NCI-H1436 (cell line): ENCODE measurements at places on chromosomes 6 and 20.

DNA sequence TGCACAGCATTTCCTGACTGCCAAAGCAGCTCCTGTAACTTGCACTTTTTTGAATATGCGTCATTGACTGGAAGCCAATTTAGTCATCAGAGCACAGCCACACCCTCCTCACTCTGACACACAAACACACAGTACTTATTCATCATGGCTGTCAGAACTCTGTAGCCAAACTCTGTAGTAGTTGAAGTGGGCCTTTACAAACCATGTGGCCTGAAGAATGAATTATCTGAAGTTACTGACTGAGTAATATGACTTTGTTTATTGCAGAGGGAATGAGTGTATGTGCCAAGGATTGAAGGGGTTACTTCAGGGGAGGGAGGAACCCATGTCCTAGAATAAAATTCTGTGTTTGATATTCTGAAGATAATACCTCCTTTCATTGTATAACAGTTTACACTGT lies 102.7 kb downstream of the FIG4 start:
- no peak for DNase-seq

GRCh38 chr6:145090801-145091585 lies 644.3 kb downstream of the EPM2A start:
- DNase-seq: no peak

DNA sequence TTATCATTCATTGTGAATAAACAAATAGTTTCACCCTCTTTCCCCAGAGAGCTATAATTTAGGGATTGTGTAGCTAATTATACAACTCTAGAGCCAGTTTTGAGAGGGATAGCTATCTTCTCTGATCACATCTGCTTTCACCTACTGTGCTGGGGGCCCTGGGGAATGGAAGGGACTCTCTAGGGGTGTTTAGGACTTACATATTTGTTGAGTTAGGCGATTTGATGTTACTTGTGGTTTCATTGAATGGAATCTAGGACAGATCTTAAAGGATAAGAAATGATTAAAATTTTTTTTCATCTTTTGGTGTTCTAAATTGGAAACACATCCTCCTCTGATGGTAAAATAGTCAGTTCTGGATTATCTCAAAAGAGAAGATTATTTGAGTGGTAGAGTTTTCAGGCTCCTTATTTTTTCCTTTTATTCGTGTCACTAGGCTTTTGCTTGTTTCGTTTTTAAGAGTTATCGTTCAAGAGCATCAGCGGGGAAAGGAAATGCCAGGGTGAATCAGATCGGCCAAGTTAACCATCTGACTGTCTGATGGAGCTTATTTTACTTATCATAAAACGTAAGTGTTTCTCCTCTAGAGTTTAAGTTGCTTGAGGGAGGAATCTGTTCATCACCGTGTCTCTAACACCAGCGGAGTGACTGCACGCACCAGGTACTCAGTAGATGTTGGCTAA lies 236.7 kb downstream of the FARS2 start:
- DNase-seq: peak; percentile 79

GRCh38 chr20:51473256-51473655 lies 69.3 kb downstream of the NFATC2 start:
- no peak for DNase-seq

DNA sequence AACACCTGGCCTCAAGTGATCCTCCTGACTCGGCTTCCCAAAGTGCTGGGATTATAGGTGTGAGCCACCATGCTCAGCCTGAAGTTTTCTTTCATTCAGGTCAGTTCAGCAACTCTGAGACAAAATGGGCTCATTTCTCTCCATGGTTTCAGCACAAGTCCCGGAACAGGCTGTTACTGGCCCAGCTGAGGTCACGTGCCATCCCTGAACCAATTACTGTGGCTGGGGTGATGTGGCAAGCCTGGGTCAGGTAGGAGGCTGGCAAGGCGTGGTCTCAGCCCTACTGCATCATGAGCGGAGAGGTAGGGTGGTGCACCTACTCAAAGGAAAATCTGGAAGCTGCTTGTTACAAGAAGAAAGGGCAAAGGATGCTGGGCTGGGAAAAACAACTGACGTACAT lies 326.4 kb downstream of the KIF16B start:
- no peak for DNase-seq

DNA sequence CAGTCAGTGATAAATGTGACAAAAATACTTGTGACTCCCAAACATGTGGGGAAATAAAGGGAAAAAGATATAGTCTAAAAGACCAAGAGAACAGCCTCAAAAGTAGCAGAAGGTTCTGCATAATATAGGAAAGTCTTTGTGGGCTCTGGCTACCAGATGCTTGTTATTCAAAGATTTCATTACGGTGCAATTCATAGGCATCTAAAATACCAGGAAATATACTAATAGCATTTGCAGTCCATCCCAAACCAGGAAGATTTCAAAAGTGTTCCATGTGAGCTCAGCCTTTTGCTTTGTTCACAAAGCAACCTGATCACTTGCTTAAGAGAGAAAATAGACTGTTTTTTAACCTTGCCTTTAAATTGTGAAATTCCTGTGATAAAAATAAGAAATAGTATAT lies 506.7 kb upstream of the MARCKS start:
- no peak for DNase-seq

GRCh38 chr6:90190752-90191395 lies 105.8 kb downstream of the BACH2 start:
- no peak for DNase-seq

- no peak for DNase-seq
Observed at GRCh38 chr20:21693322-21693721, 12.1 kb upstream of the PAX1 start.

GRCh38 chr6:148146717-148147462 lies 195.7 kb upstream of the SASH1 start:
- DNase-seq: no peak

DNA sequence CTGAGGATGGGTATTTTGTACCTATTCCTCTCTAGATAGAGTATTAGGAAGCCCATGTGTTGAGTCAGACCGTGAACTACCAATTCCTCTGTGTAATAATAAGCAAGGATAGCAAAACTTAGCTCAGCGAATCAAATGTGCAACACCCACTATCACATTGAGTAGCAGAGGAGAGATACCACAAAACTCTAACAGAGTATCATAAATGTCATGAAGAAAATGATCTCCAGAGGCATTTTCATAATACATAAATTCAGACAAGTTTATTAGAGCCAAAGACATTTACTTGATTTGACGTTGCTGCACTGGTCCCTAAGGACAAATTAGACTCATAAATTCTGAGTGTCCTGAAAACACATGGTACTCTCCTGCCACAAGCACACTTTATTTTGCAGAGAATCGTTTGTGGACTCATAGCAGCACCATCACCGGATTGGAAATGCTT lies 245.2 kb downstream of the HAO1 start:
- no peak for DNase-seq

GRCh38 chr20:45346291-45346718 lies 1.9 kb downstream of the SDC4 start:
- no peak for DNase-seq
